ENCODE measurements at places on chromosomes 4 and X. TPM values are rescaled to one million over a fixed set of nuclear protein-coding genes. Genes with fewer than 3 reads are reported as not detected.

The TMPRSS11B gene
- total RNA-seq: not detected

The MAPK10 gene
- total RNA-seq: 3.9 TPM

The SOD3 gene
- 1.6 TPM for total RNA-seq

The PCDH10 gene
- total RNA-seq: not detected

The ADGRL3 gene
- not detected for total RNA-seq

The FGFRL1 gene
- 12.5 TPM for total RNA-seq

The PHOX2B gene
- not detected for total RNA-seq

All from subcutaneous preadipocyte (primary cell).